ENCODE measurements at places on chromosomes 7 and 10.

- DNase-seq, result no peak
Measured at GRCh38 chr10:111146025-111146640, 69.3 kb downstream of the ADRA2A start.

DNA sequence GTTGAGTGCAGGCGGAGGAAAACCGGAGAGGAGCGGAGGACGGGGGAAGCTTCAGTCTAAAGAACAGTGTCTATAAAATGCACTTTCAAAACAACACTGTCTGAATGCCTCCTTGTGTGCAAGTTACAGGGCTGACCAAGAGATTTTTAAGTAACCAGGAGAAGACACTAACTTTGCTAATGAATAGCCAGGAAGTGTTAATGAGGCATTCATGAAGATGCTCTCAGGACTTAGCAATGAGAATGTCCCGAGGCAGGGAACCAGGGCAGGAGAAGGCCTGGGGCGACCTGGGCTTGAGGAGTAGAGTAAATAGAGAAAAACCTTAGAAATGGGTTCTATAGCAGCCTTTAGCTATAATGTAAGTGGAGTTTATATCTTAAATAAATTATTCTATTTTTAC is 312.1 kb downstream of the SKIDA1 start:
- DNase-seq, result no peak

- DNase-seq, result no peak
Measured at GRCh38 chr10:123359539-123359938, 205.3 kb downstream of the BUB3 start.

DNA sequence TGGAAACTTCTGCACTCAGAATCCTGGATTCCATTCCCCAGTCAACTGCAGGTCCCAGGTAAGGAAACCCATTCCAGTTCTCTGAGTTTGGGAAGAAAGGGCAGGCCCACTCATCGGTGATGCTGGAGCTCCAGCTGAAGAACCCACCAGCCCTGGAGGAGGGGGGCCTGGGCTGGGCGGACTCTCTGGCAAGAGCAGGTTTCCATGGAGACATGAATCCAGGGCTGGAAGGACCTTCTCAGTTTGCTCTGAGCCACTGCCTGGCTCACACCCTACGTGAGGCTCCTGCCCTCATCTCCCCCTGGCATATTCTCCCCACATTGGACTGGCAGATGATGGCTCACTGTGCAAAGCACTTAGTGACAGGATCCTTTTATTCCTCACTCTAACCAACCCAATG is 73.3 kb upstream of the CPXM2 start:
- DNase-seq, result no peak

- no peak for DNase-seq
Measured at GRCh38 chr7:111352319-111352718, 210.0 kb downstream of the IMMP2L start.

GRCh38 chr7:121235201-121235600 is 93.6 kb upstream of the WNT16 start:
- no peak for DNase-seq

DNA sequence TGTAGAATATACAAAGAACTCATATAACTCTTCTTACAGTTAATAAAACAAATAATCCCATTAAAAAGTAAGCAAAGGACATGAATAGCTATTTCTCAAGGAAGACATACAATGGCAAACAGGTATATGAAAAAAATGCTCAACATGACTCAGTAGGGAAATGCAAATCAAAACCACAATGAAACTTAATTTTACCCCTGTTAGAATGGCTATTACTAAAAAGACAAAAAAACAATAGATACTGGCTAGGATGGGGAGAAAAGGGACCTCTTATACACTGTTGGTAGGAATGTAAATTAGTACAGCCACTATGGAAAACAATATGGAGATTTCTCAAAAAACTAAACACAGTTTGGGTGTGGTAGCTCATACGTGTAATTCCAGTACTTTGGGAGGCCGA is 37.8 kb downstream of the HERPUD2 start:
- no peak for DNase-seq

Measured in stimulated activated CD8-positive, alpha-beta memory T cell treated with anti-CD3 and anti-CD28 coated beads, Interleukin-15, amount 100 ng/mL, for 24 hours (primary cell).